ENCODE measurements at places on chromosomes 2 and 18. TPM values are rescaled to one million over a fixed set of nuclear protein-coding genes. Genes with fewer than 3 reads are reported as not detected.

DNA sequence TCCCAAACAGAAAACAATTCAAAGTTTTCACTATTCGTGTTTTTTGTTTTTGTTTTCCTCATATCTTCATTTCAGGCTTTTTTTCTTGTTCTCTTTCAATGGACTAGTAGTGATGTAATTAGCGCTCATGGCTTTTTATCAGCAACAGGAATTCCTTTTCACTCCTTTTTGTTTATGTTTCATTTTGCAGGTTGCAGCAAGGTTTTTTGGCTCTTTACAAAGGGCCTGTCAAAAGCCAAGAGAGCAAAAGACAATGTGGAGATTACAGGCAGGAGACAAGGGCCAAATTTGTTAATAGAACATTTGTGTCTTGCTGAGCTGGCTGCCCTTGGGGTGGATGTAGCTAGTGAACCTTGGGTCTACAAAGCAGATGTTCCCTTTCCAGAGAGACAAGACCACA, 467.4 kb upstream of the CDH20 start:
- DNase-seq = peak; percentile 2

The CNDP1 gene
- not detected for total RNA-seq

The ZNF385B gene
- not detected for total RNA-seq

The CARF gene
- total RNA-seq = 5.6 TPM

DNA sequence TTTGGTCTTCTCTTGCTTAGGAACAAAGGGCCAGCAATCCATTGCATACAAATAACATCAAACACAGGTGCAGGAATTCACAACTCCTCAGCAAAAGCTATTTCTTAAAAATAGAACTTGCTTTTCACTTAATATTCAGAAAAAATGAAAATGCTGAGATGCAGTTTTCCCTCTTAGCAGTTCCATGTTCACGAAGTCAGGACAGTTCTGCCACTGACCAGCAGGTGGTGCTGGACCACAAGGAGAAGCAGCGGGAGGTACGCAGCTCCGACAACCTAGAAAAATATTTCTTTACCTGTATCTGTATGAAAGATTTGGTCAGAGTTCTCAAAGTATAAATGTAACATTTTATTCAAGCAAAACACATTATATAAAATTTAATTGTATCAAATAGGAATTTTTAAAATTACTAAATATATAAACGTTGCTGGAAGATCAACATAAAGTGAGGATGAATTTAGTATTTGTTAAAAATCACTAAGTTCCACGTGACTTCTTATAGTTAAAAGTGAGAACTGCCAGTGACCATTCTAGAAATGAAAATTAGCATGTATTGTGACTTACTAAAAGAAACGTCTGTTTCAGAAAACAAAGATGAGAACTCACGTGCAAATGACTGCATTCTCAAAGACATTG, 48.8 kb downstream of the ADNP2 start:
- DNase-seq = peak; percentile 92

All from dermis blood vessel endothelial cell (primary cell).